ENCODE measurements at places on chromosomes 3 and 15.
A peak's percentile ranks its signal among the peaks of the same experiment; 100 is the strongest.

DNA sequence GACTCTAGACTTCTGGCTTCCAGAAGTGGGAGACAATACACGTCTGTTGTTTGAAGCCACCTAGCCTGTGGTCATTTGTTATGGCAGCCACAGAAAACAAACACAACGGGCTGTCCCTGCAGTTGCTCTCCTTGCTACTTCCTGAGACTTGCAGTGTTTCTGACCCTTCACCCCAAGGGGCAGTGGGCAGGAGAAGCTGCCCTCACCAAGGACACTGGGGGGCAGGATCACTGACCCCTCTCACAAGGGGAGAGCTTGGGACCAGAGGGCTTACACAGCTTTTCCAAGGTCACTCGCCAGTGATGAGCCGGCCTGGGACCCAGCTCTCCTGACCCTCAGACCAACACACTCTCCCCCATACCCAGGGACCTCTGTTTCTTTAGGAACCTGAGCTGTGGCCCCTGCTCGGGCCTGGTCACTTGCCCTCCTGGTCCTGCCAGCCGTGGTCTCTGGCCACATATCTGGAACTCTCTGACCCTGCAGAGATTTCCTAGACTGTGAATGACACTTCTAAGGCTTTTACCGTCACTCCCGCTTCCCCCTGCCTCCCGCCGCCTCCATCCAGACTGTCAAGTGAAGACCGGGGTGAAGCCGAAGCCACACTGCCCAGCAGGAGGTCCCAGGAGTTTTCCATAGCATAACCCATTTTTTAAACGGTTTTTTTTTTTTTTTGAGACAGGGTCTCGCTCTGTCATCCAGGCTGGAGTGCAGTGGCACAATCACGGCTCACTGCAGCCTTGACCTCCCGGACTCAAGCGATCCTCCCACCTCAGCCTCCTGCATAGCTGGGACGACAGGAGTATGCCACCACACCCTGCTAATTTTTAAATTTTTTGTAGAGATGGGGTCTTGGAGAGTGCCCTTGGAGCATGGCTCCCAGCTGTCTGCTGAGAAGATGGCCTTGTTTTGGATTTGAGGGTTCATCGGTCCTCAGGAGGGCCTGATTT lies 4.4 kb downstream of the ATP2B2 start:
- DNase-seq = no peak

DNA sequence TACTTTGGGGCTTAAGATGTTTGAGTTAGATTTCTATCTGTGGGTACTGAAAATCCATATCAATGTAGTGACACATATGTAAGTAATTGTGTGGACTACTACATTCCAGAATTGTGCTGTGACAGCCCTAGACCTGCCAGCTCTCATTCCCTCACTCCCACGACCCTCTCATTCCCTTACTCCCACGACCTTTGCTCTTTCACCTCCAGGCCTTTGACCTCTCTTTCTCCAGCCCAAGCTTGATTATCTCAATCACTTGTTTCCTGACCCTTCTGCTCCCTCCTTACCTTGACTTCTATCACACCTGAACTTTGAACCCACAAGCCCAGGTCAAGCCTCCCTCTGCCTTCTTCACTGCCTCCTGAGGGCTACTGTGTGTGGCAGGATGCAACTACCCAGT lies 3.6 kb upstream of the RUVBL1 start:
- DNase-seq = no peak

DNA sequence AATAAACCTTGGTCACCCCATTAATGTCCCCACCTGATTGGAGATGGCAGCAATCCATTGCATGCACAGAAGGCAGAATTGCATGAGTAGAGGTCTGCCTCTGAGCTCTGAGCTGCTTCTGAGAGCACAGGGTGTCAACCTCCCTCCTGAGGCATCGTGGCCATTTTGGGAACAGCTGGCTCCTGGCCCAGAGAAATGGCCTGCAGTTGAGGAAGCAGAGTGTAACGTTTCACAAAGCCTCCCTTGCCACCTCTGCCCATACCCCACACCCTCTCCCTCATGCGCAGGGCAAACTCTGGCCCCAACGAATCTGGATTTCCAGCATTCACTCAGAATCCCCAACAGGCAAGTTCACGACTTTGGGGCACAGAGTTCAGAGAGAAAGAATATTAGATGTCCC lies 198.9 kb downstream of the ADAMTS9 start:
- no peak for DNase-seq

DNA sequence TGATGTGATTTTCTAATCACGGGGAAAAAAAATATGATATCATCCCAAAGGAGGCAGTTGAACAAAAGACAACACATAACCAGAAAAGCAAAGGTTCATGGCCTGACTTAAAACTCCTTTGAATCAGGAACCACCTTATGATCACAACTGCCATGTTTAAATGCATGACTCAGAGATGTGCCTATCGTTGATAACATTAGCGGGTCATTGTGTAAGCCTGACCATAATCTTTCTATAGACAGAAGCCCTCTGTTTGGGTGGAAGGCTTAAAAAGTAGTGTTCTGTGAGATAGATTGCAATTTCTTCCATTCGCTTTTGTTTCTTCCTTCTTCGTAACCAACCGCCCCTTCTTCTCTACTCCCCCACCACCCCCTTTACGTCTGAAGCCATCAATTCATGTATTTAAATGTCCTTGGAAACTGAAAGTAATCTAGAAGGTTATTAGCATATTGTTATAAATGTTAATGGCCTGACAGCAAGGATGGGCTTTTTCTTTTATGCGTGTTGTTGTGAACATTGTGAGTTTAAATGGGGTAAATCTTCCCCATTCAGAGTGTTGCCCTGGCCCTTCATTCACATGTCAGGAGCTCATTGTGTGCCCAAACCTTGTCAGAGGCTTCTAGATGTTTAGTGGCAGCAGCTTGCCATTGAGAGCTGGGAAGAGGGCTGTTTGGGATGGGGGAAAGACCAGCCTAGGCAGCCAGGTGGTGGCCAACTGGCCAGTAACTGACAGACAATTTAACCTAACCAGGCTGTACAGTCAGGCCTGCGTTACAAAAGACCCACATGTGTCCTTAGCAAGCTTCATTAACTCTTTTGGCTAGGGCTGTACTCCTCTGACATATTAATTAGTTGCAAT lies 64.5 kb downstream of the EPHA3 start:
- DNase-seq = no peak

DNA sequence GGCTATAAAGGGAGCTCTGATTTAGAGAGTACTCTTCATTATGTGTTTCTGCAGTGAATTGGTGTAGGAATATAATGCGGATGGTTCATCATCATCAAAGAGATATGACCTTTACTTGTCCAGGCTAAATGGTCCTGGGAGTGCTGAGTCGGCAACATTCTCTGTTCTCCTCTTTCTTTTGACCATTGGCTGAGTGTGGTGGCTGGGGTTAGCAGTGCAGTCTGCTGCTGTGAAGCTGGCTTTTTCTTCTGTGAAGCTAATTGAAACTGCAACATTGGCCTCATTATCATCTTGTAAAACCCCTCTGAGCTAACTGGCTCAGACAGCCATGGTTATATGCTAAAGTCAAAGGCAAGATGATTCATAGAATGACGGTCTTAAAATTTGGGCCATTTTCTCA lies 83.8 kb downstream of the THRB start:
- DNase-seq = no peak

DNA sequence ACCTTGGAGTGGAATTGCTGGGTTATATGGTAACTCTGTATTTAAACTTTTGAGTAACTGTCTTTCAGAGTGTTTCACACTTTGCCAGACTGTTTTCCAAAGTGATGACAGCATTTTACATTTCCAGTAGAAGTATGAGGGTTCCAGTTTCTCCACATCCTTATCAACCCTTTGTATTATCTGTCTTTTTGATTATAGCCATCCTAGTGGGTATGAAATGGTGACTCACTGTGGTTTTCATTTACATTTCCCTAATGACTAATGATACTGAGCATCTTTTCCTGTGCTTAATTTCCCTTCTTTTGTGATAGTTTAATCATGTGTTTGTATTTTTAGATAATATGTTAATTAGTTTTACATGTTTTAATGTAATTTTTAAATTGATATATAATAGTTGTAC lies 138.1 kb upstream of the DAZL start:
- DNase-seq = no peak

GRCh38 chr15:62803856-62804400 lies 238.6 kb upstream of the TPM1 start:
- no peak for DNase-seq

- DNase-seq = no peak
Observed at GRCh38 chr3:45205126-45205525, 21.0 kb downstream of the TMEM158 start.

DNA sequence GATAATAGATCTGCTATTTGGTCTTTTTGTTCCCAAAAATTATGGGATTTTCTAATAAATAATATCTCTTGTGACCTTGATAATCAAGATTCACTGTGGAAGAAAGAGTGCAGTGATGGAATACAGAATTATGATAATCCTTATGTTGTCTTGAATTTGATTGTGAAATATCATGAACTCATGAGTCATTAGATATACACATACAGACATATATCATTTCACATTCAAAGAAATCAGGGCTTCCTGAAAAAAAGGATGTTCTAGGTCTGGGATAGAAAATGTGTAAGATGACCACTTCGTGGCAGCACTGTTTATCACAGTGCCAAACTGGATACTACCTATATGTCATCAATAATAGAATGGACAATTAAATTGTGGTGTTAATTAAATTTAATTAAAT lies 97.7 kb downstream of the DPH6 start:
- DNase-seq = no peak

DNA sequence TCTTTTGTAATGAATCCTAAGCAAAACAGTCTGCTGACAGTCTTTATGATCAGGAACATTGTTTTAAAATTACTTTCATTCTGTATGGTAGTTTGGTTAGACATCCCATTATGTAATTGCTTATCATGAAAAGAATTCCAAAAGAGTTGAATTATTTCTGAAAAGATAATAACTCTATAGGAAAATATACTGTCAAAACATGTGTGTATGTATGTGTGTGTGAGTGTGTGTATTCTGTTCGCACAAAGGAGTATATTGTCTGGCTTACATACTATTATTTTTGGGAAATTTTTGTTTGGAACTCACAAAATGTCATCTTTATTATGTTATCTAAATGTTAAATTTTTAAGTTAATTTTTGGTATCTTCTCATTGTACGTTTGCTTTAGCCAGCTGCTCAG lies 1075.9 kb downstream of the ZPLD1 start:
- no peak for DNase-seq

DNA sequence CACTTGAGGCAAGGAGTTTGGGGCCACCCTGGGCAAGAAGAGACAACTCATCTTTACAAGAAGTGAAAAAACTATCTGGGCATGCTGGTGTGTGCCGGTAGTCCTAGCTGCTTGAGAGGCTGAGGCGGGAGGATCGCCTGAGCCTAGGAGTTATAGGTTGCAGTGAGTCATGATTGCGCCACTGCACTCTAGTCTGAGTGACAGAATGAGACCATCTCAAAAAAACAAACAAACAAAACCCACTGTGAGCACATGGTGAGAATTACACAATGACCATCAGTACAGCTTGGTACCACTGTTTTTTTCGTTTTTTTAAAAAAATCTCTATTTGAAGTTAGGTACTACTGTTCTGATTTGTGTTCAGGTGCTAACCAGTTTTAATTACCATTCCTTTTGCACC lies 13.6 kb downstream of the VPS39 start:
- no peak for DNase-seq

GRCh38 chr3:132180337-132180791 lies 136.8 kb upstream of the ACP3 start:
- no peak for DNase-seq

DNA sequence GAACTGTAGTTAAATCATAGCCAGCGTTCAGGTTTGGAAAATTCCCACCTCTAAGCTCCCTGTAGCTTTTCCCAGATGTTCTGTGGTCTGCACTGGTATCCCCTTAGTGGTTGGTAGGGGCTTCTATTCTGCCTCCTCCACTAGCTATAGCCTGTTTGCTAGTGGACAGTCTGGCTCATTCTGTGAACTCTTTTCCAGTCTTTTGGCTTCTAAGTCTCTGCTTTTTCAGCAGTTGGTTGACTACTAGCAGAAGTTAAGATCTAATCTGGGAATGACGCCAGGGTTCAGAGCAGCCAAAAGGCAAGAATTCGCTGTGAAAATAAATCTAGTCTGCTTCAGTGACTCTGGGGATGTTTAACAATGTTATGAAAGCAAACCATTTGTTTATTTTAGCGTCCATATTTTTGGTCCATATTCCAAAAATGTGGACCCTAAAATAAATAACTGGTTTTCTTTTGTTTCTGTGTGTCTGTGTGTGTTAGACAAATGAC lies 73.7 kb upstream of the WDR72 start:
- no peak for DNase-seq

- DNase-seq = no peak
Observed at GRCh38 chr3:52438579-52439425, 6.1 kb downstream of the SEMA3G start.

- DNase-seq = no peak
Observed at GRCh38 chr3:107752202-107752990, 229.6 kb downstream of the BBX start.

DNA sequence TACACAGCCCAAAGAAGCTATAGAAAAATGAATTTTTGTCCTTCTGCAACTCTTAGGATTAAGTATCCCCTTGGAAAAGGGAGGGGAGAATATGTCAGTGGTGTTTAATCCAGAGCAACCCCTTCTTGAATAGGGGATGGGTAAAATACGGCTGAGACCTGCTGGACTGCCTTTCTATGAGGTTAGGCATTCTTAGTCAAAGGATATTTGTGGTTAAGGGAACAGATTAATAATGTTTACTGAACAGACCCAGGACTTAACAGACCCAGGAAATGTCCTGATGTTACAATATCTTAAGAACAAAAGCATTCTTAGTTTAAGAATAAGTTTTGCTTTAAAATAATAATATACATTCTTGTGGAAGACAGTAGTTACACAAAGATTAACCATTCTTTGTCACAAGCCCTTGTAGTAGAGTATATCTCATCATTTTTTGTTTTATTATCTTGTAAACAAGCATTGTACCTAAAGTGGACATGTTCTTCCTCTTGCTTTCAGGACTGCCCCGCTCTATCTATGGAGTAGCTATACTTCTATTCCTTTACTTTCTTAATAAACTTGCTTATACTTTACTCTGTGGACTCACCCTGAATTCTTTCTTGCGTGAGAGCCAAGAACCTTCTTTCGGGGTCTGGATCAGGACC lies 43.8 kb upstream of the B3GALNT1 start:
- no peak for DNase-seq

DNA sequence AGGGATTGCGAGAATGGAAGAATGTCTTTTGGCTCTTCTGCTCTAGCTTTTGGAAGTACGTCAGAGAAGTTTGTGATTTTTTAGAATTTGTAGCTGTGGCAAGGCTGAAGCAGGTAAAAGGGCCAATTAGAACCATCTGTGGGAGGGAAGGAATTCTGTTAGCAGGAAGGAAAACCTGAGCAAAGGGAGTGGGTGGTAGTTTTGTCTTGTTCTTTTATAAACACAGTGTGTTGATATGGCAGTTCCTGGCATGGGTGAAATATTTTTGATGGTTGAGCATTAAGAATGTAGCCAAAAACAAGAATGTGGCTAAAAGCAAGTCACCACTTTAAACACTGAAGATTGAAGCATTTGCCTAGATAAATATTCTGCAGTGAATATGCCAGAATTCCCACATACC lies 23.8 kb downstream of the DAG1 start:
- no peak for DNase-seq

GRCh38 chr3:141738891-141739363 lies 829 bp downstream of the RNF7 start:
- DNase-seq = peak; percentile 50

Measured in activated CD8-positive, alpha-beta memory T cell treated with anti-CD3 and anti-CD28 coated beads, Interleukin-2, amount 10 ng/mL, durations not matched to agents 7 days and 5 days (primary cell).